ENCODE measurements at places on chromosomes 5 and 9.

DNA sequence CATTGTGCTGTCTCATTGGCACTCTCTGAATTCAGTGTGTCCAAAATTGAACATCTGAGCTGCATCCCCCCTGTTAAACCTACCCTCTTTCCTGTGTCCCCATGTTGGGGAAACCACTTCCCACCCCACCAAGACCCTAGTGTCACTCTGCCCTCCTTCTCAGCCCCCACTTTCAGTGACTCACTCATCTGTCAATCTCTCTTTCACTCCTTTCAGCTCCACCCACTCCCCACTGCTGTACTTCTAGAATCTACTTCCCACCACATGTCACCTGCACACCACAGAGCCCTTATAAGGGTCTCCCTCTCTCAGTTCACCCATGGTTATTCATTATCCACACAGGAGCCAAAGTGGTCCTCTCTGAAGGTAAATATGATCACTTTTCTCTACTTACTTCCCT lies 5.8 kb upstream of the SPOCK1 start:
- no peak for DNase-seq

DNA sequence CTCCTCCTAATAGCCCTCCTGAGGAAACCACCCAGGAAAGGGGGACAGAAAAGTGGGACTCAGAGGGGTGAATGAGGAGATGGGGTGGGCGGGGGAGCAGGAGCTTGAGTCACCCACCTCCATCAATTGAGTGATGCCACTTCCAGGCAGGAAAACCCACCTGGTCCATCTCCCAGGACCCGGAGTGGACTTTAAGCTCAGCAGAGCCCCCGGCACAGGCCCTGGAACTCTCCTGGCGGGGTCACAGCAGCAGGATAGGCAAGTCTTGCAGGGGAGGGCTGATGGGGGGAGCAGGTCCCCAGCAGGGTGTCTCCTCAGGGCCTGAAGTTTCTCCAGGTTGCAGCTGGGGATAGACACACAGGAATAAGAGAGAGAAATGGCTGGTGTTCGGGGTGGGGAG lies 40.8 kb downstream of the LHX2 start:
- DNase-seq = no peak

DNA sequence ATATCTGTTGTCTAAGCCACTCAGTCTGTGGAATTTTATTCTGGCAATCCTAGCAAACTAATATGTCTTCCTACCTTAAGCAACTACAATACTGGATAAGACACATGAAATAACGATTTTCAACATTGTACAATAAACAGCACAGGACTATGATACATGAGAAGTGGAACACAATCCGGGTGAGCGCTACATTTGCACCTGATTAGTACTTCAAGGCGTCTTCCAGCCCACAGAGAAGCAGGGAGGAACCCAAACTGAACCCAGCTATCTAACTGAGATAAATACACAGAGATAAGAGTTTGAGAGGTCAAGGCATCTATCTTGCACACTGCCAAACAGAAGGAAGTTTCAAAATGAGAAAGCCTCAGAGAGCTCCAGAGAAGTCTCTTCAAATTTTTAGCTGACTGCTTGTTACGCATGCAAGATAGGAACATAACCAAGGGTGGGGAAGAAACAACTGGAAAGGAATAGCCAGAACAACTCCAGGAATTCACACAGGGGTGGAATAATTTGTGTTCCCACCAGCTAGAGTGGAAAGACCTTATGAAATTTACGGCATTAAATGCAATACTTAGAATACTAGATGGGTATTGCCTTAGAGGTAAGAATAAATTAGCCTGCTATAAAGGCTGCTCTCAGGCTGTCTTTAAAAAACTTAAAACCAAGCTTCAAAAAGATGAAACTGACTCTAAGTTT lies 481.8 kb downstream of the MTRR start:
- DNase-seq = no peak

- DNase-seq = no peak
These were observed 431 bp downstream of the FASTKD3 start for GRCh38 chr5:7868427-7868772.

GRCh38 chr5:83277154-83277553 lies 194.4 kb upstream of the VCAN start:
- no peak for DNase-seq

Measured in activated CD8-positive, alpha-beta memory T cell treated with anti-CD3 and anti-CD28 coated beads for 24 hours (primary cell).